ENCODE measurements at places on chromosomes 13 and 19.

DNA sequence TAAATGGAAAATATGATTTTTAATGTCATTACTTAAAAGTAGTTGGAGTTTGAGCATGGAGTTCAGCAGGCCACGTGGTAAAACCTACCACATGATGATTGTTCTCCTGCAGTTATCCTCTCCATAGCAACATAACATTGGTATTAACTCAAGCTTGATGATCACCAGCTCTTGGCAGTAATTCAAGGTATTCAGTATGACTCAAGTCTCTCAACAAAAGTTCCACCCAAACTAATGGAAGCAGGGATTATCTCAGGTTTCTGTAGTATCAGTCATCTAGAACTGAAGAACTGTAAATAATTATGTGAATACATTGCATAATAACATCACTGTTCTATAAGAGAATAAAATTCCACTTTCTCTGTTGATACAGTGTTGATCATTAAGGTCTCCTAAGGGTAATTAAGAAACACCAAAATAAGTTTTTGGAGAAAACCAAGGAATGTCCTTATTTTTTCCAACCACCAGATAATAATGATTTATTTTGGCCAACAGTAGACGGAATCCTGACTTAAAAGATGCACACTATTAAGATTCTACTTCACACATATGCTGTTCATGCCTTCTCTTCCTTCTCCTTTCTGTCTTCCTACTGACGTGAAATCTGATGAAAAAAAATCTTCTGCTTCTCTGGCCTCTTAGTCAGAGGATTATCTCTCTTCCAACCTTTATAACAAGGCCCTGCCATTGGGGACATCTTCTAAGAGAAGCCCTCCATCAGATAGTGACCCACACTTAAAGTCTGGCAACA lies 1092.3 kb downstream of the EFNB2 start:
- no peak for DNase-seq

GRCh38 chr19:19460258-19460731 lies 54.8 kb downstream of the GATAD2A start:
- DNase-seq = no peak

DNA sequence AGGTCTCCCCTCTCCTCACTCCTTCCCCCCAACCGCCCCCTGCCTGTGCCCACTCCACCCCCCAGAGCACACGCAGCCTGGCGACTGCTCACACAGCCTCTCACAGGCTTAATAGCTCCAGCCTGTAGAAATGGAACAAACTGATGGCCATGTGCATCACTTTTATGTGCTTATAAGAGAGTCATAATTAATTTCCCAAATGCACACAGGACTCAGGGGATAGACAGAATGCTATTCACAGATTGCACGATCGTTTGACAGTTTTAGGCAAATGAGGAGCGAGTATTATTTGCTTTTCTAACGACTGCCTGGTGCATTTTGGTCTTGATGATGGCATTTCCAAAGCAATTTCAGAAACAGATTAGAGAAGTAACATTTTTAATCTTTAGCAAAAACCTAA lies 97.7 kb upstream of the VSTM2B start:
- no peak for DNase-seq

DNA sequence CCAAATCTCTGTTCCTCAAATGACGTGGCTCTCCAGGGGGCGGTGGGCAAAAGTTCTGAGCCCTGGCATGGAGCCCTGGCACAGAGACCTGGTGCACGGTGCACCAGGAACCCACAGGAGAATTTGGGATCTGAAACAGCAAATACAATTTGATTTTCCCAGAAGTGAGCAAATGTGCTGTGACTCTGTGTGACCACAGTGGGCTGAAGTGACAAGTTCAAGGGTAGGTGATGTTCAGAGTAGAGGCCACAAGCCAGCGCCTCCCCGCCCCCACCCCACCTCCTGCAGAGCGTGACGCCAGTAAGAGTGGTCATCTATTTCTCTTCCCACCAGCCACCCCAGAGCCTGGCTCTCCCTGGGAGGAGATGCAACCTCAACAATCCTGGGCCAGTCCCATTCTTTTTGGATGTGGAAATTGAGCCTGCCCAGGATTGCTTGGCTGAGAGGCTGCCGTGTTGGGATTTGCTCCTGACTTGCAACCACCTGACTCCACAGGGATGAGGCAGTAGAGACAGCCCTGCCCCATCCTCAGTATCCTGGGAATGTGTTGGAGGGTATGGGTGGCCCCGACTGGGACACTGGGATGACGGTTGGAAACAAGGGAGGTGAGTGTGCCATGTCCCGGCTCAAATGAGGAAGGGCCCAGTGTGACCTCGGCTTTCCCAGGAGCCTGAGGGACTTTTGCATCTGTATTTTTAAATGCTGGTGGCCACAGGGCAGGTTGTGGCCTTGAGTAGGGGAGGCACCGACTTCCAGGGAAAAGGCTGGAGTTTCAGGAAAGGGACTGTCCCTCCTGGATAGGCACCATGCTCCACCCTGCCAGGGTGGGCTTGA lies 11.1 kb upstream of the BCL3 start:
- no peak for DNase-seq
